ENCODE measurements at places on chromosomes 11 and 22. TPM values are rescaled to one million over a fixed set of nuclear protein-coding genes. Genes with fewer than 3 reads are reported as not detected.

Gene HRAS
- 52.3 TPM for total RNA-seq

DNA sequence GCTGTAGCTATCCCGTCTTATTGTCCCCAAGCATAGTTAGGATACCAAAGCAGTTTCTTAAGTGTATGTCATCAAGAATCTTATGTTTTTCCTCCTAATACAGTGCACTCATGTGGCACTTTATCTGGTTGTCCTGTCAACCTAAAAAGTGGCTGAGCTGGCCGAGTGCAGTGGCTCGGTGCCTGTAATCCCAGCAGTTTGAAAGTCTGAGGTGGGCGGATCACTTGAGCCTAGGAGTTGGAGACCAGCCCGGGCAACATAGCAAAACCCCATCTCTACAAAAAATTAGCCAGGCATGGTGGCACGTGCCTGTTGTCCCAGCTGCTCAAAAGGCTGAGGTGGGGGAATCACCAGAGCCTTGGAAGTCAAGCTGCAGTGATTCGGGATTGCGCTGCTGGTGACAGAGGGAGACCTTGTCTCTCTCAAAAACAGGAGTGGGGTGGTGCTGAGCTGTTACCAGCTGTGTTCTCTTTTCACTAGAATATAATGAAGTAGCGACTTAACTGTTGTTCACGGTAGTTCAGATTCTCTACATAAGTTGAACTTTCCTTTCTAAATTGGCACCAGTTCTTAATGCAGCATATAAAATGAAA, 48.1 kb downstream of the EP300 start:
- no peak overlapping the region for H3K27ac ChIP-seq
- no peaks in the 10 kb centered on the region for H3K4me1 ChIP-seq
- H3K27me3 ChIP-seq = no peaks in the 10 kb centered on the region
- H3K36me3 ChIP-seq = peaks cover 75% of the 10 kb centered on the region

- H3K4me3 ChIP-seq = no peak overlapping the region
- peaks cover 18% of the 10 kb centered on the region for H3K4me1 ChIP-seq
- H3K36me3 ChIP-seq = no peaks in the 10 kb centered on the region
- peak overlapping the region; percentile 41 for H3K27ac ChIP-seq
Measured at GRCh38 chr22:36659762-36660509, 43.6 kb downstream of the CACNG2 start.

GRCh38 chr11:17445240-17445795, 31.3 kb downstream of the ABCC8 start:
- H3K4me1 ChIP-seq = no peaks in the 10 kb centered on the region
- H3K4me3 ChIP-seq = no peak overlapping the region
- no peaks in the 10 kb centered on the region for H3K27me3 ChIP-seq
- H3K36me3 ChIP-seq = no peaks in the 10 kb centered on the region
- H3K27ac ChIP-seq = no peak overlapping the region
